ENCODE measurements at places on chromosomes 1 and 21.

GRCh38 chr1:208048904-208049303, 138.0 kb upstream of the CD34 start:
- no peak for DNase-seq

DNA sequence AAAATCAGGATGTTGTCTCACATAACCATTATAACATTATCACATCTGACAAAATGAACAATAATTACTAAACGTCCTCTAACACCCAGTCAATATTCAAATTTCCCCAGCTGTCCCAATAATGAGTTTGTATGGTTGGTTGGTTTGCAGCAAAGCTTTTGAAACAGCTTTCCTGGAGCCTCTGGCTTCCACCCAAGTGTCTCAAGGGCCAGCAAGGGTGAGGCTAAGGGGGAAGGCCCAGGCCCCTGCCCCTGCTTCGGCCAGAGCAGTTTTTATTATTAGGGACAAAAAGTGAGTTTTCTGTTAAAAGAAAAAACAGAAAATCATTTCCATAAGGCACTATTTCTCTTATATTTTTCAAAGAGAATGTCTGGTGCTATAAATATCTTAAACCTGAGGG, 19.1 kb upstream of the AVPR1B start:
- no peak for DNase-seq

DNA sequence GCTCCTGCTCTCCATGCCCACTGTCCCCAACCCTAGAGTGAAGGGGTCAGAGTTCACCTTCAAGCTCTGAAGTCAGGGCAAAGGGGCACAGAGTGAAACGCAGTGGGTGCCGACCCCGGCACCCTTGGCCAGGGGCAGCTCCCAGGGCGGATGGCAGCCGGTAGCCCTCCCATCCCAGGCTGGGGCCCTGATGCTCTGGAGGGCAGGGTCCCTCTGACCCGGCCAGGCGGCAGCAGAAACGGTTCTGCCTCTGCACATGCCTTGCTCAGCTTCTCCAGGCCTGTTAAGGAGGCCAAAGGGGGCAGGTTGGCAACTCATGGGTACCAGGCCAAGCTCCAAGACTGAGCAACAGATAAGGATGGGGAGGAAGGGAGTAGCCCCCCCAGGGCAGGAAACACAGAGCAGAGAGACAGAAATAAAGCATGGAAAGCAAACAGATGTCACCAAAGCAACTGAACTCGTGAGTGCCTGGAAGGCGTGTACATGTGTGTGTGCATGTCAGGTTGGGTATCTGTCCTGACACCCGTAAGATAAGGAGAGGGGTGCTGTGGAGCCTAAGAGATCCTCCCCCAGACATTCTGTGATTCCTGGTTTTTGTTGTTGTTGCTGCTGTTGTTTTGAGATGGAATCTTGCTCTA, 112.3 kb upstream of the IFFO2 start:
- DNase-seq = no peak

DNA sequence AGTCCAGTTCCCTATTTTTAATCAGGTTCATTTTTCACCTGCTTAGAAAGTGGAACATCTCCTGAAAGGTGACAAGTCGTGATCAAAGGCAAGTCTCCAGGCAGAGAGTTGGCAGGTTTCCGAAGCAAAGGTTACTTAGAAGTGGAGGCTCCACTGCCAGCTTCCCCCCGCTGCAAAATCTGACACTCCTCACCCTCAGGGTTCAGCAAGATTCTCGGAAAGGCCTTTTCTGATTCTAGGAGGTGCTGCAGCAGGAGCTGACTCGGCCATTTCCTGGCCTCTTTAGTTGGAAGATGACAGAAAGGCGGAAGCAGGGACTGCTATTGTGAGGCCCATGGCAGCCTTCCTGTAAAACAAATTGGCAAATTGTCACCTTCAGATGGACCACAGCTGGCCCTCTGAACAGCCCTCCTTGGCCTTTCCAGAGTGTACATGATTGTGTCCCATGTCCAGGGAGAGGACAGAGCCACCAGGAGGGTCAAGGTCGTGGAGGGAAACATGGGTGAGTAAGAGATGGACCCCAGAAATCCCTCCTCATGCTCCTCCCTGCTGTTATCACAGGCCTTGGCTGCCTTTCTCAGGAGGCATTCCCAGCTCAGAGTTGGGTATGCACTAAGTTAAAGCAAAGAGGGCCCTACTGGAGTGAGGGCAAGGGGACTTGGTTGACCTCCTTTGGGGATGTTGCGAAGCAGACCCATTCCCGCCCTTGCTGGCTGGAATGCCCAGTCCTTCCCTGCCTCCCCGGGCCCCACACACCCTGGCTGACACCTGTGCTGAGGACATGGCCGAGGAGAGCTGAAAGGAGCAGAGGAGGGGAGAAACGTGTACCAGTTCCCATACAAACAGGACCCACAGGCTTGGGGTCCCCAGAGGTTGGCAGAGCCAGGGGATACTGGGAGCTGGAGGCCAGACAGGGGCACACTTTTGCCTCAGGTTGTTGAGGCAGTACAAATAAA, 115.5 kb upstream of the IRF2BP2 start:
- DNase-seq = peak; percentile 34

DNA sequence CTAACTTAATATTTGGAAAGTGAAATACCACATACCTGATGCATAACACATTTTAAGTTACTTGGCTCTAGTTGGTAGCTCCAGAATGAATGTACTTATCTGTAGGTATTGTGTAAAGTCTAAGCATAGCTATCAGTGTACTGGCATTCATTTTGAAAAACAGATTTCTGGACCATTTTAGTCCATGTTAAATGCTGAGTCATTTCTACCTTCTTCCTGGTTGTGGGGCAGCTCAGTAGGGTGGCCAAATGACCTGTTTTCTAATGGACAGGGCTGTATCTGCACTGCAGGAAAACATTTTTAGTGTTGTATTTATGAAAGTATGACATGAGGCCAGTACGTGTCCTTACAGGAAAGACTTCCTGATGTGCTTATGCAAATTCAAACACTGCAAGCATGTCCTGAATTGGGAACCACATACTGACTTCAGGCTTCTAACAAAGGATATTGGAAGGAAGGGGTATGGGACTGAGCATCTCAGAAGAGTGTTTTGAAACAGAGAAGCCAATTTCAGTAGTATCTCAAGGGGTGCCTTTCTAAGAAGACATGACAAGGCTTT, 300.3 kb upstream of the B3GALT2 start:
- DNase-seq = no peak

DNA sequence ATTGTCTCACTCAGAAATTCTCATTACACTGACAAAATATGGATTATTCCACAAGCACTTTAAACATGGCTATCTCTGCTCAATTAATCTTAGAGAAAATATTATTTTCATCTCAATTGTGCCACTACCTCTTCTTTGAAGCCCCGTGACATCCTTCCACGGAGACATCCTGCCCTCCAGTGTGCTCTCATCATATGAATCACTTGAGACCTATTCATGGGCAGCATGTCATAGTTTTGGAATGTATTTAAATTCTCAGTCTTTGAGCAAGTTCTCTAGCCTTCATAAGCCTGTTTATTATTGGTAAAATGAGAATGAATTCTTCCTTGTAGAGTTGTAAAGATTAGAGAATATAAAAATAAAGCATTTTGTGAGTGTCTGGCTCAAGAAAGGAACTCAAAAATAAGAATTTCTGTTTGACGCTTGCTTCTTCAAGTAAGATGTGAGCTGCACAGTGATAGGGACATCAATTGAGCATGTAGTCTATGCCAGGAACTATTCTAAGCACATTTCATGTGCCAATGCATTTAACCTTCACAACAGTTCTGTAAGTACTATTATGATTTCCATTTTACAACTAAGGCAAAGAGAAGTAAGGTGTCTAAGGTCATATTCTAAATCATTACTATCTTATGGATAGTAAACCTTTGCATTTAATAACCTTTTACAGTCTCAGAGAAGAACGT, 557.4 kb upstream of the ZRANB2 start:
- DNase-seq = no peak

GRCh38 chr1:28934676-28935075, 20.3 kb downstream of the EPB41 start:
- DNase-seq = no peak

GRCh38 chr1:119676571-119677206, 28.6 kb upstream of the ZNF697 start:
- no peak for DNase-seq

DNA sequence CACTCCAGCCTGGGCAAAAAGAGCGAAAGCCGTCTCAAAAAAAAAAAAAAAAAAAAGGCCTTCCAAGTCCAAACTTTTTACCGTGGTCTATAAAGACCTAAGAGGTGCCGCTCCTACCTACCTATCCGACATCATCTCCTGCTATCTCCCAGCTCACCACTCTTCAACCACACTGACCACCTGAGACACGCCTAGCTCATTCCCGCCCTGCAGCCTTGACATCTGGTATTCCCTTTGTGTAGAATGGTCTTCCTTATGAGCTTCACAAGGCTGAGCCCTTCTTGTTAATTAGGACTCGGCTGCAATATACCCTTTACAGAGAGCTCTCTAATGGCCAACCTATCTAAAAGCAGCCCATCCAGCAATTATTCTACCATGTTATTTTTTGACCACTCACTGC, 680 bp downstream of the MAGOH start:
- no peak for DNase-seq

DNA sequence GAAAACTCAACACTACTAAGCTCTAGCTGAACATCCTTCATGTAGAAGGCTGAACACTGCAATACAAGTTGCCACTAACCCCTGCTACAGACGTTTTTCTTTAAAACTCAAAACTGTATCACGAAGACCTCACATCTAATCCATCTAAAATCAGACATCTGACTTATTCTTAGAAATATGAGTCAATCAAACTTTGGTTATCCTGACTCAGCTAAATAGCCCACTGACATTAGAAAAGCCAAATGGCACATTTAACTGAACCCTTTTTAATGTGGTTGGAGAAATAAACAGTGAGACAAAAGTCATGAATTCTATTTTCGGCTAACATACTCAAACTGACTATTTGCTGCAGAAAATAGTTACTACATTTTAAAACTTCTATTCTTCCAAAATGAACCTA, 35.6 kb downstream of the WLS start:
- no peak for DNase-seq

GRCh38 chr1:202047977-202048376, 37.6 kb downstream of the ELF3 start:
- DNase-seq = no peak

- no peak for DNase-seq
These were observed 103.6 kb downstream of the SPAG17 start for GRCh38 chr1:118081387-118081786.

DNA sequence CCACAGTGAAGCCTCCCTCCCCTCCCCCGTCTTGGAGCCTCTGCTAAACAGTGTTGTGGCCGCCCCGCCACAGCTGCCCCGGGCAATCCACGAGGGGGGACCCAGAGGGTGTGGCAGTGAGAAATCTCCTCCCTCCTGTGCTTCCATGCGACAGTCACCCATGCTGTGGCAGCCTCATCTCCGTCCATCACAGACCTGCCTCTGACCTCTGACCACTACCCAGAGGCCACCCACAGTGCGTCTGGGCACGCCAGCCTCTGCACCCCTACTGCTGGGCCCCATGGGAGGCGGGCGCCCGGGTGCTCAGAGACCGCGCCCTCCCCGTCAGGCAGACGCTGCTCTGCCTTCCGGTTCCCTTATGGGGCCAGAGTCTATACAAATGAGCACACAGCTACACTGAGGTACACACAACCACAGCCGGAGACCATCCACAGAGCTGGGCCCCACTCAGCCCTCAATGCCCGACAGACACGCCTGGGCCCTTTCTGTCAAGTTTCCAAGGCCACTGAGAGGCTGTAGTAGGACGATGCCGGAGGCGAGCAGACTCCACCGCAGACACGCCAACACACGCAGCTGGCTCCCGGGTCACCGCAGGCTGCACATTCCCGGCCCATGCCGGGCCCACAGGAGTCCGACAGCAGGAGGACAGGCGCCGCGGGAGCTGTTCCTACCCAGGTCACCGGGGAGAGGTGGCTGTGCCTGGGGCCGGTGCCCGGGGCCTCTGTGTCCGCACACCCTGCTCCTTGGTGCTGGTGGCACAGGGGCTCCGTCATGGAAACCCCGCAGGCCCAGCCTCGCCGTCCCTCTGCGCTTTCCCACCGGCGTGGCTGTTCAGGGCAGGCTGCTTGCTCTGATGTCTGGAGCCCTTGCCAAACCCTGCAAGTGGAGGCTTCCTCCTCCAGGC, 23.9 kb upstream of the TMEM52 start:
- DNase-seq = no peak

DNA sequence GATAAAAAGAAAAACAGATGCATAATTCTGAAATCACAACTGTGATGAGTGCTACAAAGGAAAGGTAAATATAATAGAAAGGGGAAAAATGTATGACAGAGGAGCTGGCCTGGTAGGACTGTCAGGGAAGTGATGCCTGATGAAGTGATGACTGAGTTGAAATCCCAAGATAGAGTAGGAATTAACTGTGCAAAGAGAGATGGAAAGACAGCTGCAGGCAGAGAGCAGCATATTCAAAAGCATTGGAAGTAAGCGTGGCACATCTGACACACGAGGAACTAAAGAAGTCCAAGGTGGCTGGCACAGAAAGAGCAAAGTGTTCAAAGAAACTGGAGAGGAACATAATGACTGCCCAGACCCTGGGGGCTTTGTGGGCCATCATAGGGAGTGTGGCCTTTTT, 121.6 kb upstream of the C1orf105 start:
- no peak for DNase-seq

- no peak for DNase-seq
These were observed 36.0 kb downstream of the CNIH4 start for GRCh38 chr1:224392411-224393249.

GRCh38 chr21:25708467-25709065, 26.1 kb downstream of the ATP5PF start:
- peak; percentile 6 for DNase-seq

DNA sequence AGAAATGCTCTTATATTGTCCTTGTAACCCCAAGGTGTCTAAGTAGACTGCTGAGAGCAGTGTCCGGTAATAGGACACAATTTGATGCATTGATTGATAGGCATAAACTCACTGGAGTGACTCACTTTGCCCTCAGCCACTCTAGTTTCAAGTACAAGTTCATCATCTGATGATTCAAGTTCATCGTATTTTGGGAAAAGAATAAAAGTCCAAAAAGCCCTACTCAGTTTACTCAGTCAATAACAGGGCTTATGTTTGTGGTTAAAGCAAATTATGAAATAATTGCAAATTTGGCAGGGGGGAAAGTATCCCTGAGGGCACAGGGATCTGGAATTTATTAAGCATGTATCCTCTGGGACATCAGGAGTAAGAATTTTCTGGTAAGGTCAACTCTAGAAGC, 7.6 kb upstream of the ATF3 start:
- no peak for DNase-seq

DNA sequence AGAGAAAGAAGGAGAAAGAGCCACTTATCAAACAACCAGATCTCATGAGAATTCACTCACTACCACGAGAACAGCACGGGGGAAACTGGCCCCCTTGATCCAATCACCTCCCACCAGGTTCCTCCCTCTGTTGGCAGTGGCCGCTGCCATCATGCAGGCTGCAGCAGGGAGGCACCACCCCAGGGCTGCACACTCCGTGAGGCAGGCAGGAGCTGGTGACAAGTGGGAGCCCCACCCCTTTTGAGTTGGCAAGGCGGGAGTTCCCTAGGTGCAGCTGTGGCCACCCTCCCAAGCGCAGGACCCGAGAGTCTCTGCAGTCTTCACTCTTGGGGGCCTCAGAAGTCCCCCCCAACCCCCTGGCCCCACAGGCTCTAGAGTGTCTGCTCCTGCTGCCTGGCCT, 83.9 kb upstream of the GJB5 start:
- no peak for DNase-seq

GRCh38 chr1:160062230-160062532, 7.8 kb downstream of the KCNJ10 start:
- DNase-seq = no peak

All from activated naive CD8-positive, alpha-beta T cell treated with anti-CD3 and anti-CD28 coated beads, Interleukin-2, amount 50 U/mL, for 16 hours (primary cell).